ENCODE measurements at places on chromosomes 16 and 17.

DNA sequence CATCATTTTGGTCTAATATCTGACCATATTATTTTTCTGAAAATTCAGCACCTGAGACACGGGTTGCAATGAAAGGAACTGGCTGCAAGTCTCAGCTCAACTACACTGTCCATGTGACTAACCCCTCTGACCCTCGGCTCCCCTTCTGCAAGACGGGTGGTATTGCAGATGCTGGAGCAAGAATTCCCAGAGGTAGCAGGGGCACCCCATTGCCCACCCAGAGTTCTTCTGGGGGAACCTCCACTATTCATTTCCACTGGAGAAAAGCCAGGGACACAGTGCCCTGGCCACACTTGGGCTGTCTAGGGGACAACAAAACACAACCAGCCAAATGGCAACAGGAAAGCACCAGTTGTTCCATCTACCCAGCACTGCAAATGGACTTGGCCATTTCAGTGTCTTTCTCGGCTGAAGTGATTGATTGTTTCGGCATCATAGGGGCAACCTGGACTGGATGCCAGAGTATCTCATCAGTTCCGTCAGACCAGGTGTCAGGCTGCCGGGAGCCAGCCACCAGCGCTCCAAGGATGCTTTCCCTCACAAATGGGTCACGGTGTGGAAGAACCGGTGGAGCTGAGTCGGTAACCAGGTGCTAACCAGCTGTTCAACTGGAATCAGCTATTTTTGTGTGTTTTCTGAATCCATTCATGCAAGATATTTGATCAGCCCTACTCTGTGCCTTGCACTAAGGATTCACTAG lies 58.1 kb downstream of the C16orf78 start:
- DNase-seq: no peak

GRCh38 chr17:75893305-75894048 lies 3.3 kb downstream of the TRIM65 start:
- DNase-seq: no peak

DNA sequence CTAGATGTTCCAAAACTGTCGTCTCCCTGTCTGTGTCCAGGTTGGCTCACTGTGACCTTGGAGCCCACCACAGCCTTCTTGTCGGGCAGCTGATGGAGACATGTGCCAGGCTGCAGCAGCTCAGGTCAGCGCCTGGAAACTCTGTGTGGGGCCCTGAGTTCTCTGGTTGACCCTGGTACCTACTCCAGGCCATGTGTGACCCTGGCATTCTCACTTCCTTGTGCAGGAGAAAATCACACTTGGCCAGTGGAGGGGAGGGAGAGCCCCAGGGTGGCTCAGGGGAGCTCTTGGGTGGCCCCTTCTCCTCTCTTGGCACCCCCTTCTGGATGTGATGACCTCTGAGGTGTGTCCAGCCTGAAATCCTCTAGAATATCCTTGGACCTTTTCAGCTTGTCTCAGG lies 25.0 kb upstream of the CPNE2 start:
- DNase-seq: no peak

- no peak for DNase-seq
Observed at GRCh38 chr16:17360693-17361122, 110.1 kb downstream of the XYLT1 start.

GRCh38 chr16:81279392-81279791 lies 35.4 kb upstream of the GAN start:
- no peak for DNase-seq

- no peak for DNase-seq
Observed at GRCh38 chr16:76241755-76242154, 35.4 kb upstream of the CNTNAP4 start.

DNA sequence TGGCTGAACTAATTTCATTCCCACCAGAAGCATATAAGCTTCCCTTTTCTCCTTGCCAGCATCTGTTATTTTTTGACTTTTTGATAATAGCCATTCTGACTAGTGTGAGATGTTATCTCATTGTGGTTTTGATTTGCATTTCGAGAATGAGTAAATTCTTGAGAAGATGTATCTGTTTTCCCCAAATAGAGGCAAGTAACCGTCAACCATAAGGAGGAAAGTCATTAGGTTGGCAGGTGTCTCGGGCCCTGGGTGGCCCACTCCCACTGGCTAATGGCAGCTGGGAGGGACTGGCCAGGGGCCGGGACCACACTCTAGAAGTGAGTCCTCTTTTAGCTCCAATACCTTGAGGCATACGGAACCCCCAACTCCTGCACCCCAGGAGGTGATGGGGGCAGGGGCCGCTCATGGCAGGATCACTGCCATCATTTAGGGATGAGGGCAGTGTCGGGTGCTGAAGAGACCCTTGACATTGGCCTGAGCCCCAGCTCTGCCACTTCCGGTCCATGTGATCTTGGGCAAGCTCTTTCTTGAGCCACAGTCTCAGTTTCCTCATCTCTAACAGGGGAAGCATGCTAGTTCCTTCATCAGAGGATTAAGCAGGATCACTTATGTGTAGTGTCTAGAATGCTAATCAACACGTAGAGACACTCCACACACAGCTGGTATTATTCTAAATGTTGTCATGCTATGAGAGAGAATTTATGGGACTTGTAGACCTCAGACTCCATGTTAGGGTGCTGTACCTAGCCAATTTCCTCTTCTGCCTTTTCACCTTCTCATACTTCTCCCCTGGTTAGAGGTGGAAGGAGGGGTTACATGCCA lies 44.3 kb downstream of the RGS9 start:
- DNase-seq: no peak

- no peak for DNase-seq
Observed at GRCh38 chr16:31718998-31719397, 154.6 kb upstream of the ZNF267 start.

GRCh38 chr17:77853191-77853977 lies 105.1 kb upstream of the TNRC6C start:
- DNase-seq: no peak

DNA sequence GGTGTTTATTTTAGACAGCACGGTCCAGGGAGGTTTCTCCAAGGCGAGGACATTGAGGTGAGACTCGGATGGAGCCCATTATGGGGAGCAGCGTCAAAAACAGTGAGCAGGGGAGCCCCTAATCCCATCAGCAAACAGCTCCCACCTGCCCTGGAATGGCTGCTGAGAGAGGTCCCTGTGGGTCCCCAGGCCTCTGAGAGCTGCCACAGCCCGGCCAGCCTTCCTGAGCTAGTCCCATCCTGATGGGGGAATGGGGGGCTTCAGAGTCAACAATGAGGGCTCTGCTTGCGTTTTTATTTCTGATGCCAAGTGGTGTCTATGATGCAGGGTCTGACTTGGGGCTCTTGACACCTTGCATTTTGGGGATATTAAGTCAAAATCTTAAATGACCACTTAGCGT lies 128.4 kb downstream of the GSG1L start:
- no peak for DNase-seq

DNA sequence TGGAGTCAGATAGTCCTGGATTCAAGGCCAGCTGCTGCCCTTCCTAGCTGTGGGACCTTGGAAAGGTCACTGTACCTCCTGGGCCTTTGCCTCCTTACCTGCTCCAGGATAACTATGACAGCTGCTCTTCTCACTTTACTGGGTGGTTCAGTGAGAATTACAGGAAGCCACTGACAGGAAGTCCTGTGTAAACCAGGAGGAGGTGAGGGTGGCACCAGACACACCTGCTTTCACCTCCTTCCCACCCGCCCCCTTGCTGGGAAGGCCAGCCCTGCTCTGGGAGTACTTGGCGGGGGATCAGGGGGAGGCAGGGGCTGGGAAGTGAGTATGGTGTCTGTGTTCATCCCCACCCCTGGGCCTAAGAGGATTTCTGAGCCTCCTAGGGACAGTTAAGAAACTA lies 42.6 kb downstream of the CPNE2 start:
- no peak for DNase-seq

GRCh38 chr16:2785101-2785991 lies 2.0 kb downstream of the PRSS33 start:
- no peak for DNase-seq

DNA sequence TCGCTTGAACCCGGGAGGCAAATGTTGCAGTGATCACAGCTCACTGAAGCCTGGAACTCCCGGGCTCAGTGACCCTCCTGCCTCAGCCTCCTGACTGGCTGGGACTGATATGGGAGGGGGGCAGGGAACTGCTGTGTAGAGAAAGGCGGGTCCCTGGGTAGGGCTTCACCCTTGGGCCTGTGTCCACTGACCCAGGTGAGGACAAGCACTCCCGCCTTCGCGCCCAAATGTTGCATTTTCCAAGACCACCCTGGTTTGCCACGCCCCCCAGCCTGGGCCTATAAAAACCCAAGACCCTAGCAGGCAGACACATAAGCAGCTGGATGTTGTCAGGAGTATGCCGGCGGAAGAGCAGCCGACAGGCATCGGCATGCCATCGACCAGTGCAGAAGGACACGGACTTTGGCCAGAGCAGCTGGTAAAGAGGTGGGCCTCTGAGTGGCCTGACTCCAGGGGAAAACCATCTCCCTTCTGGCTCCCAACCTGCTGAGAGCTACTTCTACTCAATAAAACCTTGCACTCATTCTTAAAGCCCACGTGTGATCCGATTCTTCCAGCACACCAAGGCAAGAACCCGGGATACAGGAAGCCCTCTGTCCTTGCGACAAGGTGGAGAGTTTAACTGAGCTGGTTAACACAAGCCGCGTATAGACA lies 19.1 kb downstream of the SMYD4 start:
- DNase-seq: no peak

DNA sequence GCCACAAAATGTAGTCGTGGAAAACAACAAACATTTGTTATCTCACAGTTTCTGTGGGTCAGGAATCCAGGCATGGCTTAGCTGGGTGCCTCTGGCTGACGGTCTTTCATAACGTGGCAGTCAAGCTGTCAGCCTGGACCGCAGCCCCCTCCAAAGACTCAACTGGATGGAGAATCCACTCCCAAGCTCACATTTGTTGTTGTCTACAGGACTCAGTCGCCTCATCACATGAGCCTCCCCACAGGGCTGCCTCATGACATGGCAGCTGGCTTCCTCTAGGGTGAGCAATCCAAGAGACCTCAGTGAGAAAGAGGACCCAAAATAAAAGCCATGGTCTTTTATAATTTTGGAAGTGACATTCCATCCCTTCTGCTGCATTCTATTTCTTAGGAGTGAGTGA lies 34.7 kb upstream of the AKAP1 start:
- DNase-seq: no peak

DNA sequence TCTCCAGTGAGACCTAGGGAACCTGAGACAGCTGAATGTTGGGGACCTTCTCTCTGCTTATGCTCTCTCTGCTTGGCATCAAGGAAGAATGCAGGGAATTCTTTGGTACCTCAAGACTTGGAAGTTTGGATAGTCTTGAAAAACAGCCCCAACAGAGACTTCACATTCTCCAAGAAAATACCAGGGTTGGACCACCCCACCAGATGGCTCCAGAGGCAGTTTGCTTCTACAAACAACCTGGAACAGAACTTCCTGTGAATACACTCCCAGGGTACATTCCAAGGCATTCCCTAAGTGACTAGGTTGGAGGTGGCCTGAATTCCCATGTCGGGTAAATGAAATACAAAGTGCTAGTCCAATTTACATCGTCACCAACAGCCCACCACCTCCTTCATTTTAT lies 314.4 kb downstream of the PMP22 start:
- no peak for DNase-seq

- DNase-seq: no peak
Observed at GRCh38 chr16:53817812-53818550, 114.0 kb downstream of the FTO start.

- no peak for DNase-seq
Observed at GRCh38 chr17:79242873-79243602, 168.4 kb downstream of the ENGASE start.
